Stomach (tissue), 19 donors: ENCODE measurements at places on chromosomes 12 and 14. TPM values are rescaled to one million over a fixed set of nuclear protein-coding genes. Genes with fewer than 3 reads are reported as not detected.

- no peak overlapping the region for H3K4me3 ChIP-seq
- H3K36me3 ChIP-seq = no peaks in the 10 kb centered on the region
- H3K27ac ChIP-seq = no peak overlapping the region
- H3K27me3 ChIP-seq = no peaks in the 10 kb centered on the region
- H3K4me1 ChIP-seq = peaks cover 6% of the 10 kb centered on the region
These were observed 13.4 kb upstream of the ITPR2 start for GRCh38 chr12:26846416-26846815.

DNA sequence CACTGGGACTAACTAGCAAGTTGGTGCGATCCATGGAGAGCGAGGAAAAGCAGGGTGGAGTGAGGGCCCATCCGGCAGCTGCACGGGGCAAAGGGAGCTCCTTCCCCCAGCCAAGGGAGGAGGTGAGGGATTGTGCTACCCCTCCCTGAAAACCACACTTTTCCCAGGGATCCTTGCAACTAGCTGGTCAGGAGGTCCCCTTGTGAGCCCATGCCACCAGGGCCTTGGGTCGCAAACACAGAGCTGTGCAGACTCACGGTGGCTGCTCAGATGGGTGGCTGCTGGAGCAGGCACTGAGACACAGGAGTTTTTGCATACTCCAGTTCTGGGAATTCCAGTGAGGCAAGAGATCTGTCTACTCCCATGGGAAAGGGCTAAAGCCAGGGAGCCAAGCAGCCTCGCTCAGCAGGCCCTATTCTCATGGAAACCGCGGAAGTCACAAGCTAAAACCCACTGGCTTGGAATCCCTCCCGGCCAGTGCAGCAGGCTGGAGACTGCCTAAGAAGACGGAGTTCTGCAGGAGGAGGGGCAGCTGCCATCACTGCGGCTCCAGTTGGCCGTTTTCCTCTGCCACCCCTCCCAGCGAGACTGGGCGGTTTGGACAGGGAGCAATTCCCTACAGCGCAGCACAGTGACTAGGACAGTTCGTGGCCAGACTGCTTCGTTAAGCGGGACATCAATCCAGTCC, 10.9 kb upstream of the ZNF705A start:
- peaks cover 2% of the 10 kb centered on the region for H3K36me3 ChIP-seq
- H3K4me3 ChIP-seq = peak overlapping the region; percentile 21
- no peaks in the 10 kb centered on the region for H3K27me3 ChIP-seq
- no peaks in the 10 kb centered on the region for H3K4me1 ChIP-seq

DNA sequence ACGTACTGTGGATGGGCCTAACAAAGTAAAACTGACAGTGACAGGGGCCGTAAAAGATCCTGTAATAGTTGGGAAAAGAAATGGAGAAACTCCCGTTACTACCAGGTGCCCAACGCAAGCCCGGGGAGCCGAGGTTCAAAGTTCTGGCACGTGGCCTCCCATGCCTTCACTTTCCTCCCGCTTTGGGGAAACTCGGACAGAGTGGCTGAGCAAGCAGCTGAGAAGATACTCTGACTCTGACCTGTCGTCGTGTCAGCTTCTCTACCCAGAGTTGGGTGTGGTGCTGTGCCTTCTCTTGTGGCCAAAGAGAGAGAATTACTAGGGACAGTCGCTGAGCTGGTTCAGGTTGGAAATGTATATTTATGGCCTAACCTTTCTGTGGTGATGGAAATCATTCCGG, 1.7 kb downstream of the B4GALNT3 start:
- H3K4me1 ChIP-seq = peaks cover 62% of the 10 kb centered on the region
- H3K4me3 ChIP-seq = peak overlapping the region; percentile 73
- peak overlapping the region; percentile 90 for H3K27ac ChIP-seq
- H3K27me3 ChIP-seq = no peaks in the 10 kb centered on the region

- H3K4me3 ChIP-seq = no peak overlapping the region
- peaks cover 57% of the 10 kb centered on the region for H3K4me1 ChIP-seq
- peak overlapping the region; percentile 28 for H3K27ac ChIP-seq
- H3K36me3 ChIP-seq = no peaks in the 10 kb centered on the region
- no peaks in the 10 kb centered on the region for H3K27me3 ChIP-seq
- no peak for DNase-seq
These were observed 129.4 kb downstream of the SCARB1 start for GRCh38 chr12:124734224-124734788.

DNA sequence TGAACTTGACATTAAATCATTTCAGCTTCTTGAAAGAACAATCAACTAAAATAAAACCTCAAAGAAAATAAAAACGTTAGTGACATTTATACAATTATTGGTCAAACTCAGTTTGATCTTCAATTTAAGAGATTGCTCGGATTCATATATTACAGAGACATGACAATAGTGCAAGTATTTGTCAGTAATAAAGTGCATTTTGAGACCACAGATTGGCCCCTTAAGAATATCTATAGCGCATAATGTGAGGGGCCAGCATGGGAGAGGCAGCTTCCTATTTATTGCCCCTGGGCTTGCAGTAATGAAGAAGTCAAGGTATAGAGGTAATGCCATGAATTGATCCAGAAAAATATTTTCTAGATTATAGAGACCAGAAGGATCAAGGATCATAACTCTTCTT, 552.3 kb downstream of the VRK1 start:
- H3K4me1 ChIP-seq = peaks cover 3% of the 10 kb centered on the region
- no peaks in the 10 kb centered on the region for H3K27me3 ChIP-seq
- H3K4me3 ChIP-seq = no peak overlapping the region
- no peak overlapping the region for H3K27ac ChIP-seq

- H3K27ac ChIP-seq = peak overlapping the region; percentile 48
- no peaks in the 10 kb centered on the region for H3K36me3 ChIP-seq
- H3K4me1 ChIP-seq = peaks cover 23% of the 10 kb centered on the region
- no peaks in the 10 kb centered on the region for H3K27me3 ChIP-seq
These were observed 6.5 kb downstream of the BHLHE41 start for GRCh38 chr12:26118308-26118707.

GRCh38 chr14:22426711-22427110, 162.3 kb downstream of the DAD1 start:
- H3K27ac ChIP-seq = no peak overlapping the region
- peaks cover 36% of the 10 kb centered on the region for H3K4me1 ChIP-seq
- DNase-seq = no peak
- no peak overlapping the region for H3K4me3 ChIP-seq

DNA sequence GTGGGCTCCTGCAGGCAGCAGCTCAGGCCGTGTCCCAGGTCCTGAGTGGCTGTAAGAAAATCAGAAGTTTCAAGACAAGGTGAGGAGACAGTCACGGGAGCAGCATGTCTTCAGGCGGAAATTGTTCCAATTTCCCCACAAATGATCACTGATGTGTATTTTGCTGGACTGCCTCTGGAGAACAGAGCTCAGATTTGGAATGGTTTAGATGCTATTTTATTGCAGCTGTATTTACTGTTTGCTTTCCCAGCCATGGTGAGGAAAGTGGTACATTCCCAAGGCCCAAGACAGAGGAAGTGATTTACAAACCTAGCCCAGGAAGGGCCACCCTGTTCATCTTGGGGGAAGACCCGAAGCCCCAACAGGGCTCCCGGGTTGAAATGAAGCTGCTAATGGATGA, 195.6 kb downstream of the CHST11 start:
- H3K4me3 ChIP-seq = no peak overlapping the region
- H3K27me3 ChIP-seq = no peaks in the 10 kb centered on the region
- H3K4me1 ChIP-seq = peaks cover 28% of the 10 kb centered on the region
- no peak overlapping the region for H3K27ac ChIP-seq

GRCh38 chr12:56358836-56359532, 923 bp downstream of the STAT2 start:
- H3K27ac ChIP-seq = peak overlapping the region; percentile 88
- H3K27me3 ChIP-seq = no peaks in the 10 kb centered on the region
- peaks cover 28% of the 10 kb centered on the region for H3K36me3 ChIP-seq
- H3K4me1 ChIP-seq = peaks cover 26% of the 10 kb centered on the region
- DNase-seq = peak; percentile 41

DNA sequence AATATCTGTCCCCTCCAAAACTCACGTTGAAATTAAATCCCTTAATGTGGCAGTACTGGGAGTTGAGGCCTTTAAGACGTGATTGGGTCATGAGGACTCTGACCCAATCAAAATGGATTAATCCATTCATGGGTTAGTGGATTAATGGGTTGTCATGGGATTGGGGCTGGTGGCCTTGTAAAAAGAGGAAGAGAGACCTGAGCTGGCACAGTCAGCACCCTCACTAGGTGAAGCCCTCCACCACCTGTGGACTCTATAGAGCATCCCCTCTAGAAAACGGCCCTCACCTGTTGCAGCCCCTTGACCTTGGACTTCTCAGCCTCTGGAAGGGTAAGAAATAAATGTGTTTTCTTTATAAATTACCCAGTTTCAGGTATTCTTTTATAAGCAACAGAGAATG, 53.0 kb downstream of the SPRING1 start:
- H3K27ac ChIP-seq = no peak overlapping the region
- no peak for DNase-seq
- no peaks in the 10 kb centered on the region for H3K36me3 ChIP-seq
- peaks cover under 1% of the 10 kb centered on the region for H3K27me3 ChIP-seq
- H3K4me1 ChIP-seq = no peaks in the 10 kb centered on the region
- no peak overlapping the region for H3K4me3 ChIP-seq

DNA sequence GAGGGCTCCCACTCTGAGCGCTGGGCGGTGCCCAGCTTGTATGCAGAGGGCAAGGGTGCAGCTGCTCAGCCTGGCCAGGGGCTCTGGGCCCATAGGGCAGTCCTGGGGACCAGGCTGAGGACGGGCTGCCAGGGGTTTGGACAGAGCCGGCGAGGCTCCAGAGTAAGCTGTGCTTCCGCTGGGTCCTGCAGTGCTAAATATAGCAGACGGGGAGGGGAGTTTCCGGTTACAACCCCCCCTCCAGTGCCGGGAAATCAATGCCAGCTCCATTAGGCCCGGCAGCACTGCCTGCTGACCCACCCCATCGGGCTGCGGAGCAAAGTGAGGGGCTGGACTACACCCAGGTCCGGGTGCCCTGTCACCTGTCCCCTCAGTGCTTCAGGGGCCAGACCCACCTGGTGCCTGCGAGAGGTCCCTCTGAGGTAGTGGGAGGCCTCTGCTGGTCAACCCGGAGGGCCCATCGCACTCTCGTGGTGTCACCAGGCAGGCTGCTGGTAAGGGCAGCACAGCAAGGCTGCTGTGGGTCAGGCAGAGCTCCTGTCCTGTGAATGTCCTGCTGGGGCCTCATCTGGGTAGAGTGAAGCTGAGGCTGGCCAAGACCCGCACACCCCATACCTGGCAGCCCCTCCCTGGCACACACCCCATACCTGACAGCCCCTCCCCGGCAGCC, 2.6 kb upstream of the JAG2 start:
- peak; percentile 34 for DNase-seq
- H3K27ac ChIP-seq = peak overlapping the region; percentile 5
- no peaks in the 10 kb centered on the region for H3K36me3 ChIP-seq
- H3K4me1 ChIP-seq = peaks cover 46% of the 10 kb centered on the region
- no peak overlapping the region for H3K4me3 ChIP-seq
- H3K27me3 ChIP-seq = no peaks in the 10 kb centered on the region

DNA sequence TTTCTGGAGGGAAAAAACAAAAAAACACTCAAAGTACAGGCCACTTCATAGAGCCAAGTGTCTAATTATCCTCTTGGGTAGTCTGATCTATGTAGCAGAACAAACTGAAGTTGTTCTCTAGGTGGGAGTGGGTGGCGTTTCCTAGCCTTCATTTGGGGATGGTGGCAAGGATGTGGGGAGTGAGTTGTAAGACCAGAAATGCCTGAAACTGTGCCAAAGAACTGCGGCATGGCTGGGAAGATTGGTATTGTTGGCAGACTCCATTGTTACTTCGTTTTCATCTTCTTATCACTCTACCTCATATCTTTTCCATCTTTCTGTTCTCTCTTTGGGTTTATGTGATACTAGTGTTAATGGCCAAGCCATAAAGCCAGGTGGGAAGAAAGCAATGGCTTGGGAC, 177.3 kb upstream of the DDHD1 start:
- no peaks in the 10 kb centered on the region for H3K27me3 ChIP-seq
- H3K4me1 ChIP-seq = no peaks in the 10 kb centered on the region
- H3K36me3 ChIP-seq = no peaks in the 10 kb centered on the region

DNA sequence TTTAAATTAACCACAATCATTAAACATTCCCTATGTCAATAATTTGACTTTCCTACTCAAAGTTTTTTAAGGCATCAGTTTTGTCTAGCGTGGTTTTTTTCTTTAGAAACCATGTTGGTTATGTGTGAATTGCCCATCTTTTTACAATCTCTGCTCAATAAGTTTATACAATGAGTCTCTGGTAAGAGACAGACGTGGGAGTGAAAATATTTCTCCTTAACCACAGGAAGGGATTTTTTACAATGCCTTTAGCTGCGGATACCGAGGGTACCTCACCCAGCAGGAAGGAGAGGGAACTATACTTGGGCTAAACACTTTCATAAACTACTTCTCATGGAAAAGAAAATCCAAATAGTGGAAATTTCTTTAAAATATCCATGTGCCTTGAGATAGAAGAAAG, 191.4 kb upstream of the BCL2L14 start:
- H3K4me1 ChIP-seq = peaks cover 51% of the 10 kb centered on the region
- H3K36me3 ChIP-seq = peaks cover 6% of the 10 kb centered on the region
- DNase-seq = no peak
- no peaks in the 10 kb centered on the region for H3K27me3 ChIP-seq
- peak overlapping the region; percentile 56 for H3K27ac ChIP-seq

IQSEC3 gene
- not detected for total RNA-seq

RASSF9 gene
- under 0.01 TPM for total RNA-seq

CLEC2B gene
- total RNA-seq = 30.1 TPM

LIN7A gene
- total RNA-seq = 15.6 TPM

GLIPR1L1 gene
- not detected for total RNA-seq

SCFD1 gene
- total RNA-seq = 247 TPM

LYZ gene
- total RNA-seq = 511 TPM
